ENCODE measurements at places on chromosomes 7 and 10.

DNA sequence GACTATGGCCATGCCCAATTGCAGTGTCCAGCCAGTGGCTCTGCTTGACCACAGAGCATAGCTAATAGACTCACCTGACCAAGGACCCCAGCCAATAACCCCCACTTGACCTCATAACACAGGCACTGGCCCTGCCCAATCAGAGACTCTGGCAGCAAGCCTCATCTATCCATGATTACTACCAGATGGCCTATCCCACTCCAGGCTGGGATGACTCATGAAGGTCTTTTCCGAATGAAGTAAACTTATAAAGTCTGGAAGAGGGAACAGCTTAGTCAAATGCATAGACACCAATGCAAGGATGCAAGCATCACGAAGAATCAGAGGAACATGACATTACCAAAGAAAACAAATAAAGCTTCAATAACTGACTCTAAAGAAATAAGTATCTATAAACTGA is 141.4 kb downstream of the TMEM168 start:
- DNase-seq, result no peak

DNA sequence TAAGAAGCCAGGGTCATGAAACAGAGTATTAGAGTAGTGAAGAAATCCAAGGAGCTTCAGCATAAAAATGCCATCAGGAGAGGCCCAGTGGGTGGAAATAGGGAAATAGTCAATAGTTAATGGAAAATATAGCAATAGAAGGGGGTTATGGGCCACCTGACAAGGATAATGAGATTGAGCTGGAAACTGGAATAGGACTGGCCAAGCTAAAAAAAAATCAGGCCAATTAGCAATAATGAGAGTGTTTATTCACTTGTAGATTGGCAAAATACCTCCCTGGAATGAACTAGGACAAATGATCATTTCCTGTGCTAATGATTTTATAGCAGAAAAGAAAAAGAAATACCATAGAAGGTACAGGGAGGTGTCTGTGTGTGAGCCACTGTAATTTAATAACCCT is 97.9 kb downstream of the PLCE1 start:
- DNase-seq, result no peak

GRCh38 chr7:158157460-158157859 is 430.2 kb downstream of the PTPRN2 start:
- no peak for DNase-seq

DNA sequence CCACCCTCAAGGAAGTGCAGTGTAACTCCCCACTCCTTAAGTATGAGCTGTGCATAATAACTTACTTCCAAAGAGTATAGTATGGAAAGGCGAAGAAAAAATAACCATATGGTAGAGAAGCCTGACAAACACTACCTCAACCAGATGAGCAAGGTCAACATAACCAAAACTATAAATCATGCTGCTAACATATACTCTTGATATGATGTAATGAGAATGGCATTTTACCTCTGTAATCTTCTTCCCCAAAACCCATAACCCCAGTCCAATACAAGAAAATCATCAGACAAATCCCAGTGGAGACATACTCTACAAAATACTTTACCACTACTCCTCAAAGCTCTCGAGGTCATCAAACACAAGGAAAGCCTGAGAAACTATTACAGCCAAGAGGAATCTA is 15.8 kb downstream of the OSBPL3 start:
- no peak for DNase-seq

- no peak for DNase-seq
Observed at GRCh38 chr7:27262121-27262520, 19.5 kb downstream of the EVX1 start.

- no peak for DNase-seq
Observed at GRCh38 chr7:25206765-25207164, 21.5 kb downstream of the NPVF start.

- no peak for DNase-seq
Observed at GRCh38 chr7:9307131-9307530, 873.7 kb downstream of the NXPH1 start.

- DNase-seq, result no peak
Observed at GRCh38 chr10:122457934-122458333, 3.4 kb upstream of the HTRA1 start.

GRCh38 chr7:113392841-113393540 is 274.6 kb upstream of the SMIM30 start:
- no peak for DNase-seq

- DNase-seq, result no peak
Observed at GRCh38 chr7:135232087-135232486, 1.6 kb upstream of the STRA8 start.

DNA sequence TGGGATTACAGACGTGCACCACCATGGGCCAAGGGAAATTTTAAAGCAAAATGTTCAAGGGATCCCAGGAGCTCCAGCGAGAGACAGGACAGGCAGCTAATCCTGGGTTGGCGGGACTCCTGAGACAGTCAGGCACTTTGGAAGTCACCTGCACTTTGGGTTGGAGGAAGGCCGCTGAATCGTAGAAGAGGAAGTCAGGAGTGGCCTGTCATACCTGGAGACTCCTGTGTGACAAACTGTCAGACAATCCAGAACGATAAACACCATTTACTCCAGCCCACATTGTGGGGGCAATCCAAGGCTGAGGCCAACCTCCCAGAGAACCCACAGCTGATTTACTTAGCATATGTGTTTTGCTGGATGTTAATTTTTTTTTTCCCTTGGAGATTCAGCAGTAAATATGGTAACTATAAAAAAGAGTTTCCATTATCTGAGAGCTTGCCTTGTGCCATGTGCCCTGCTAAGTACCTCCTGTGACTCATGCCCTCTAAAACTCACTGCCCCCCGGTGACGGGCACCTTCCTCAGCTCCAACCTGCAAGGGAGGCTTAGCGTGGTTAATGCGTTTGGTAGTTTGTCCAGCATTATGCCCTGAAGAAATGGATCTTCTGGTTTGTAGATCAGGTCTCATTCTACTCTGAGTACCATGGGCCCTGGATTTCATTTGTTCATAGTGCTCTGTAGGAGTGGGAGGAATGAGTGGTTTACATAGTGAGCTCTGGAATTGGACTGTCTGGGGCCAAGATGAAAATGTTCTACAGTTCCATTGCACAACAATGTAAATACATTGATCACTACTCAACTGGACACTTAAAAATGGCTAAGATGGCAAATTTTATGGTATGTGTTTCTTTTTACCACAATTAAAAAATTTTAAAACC is 50.9 kb downstream of the ICA1 start:
- DNase-seq, result no peak

- DNase-seq, result no peak
Observed at GRCh38 chr7:135933509-135934188, 43.5 kb downstream of the MTPN start.

DNA sequence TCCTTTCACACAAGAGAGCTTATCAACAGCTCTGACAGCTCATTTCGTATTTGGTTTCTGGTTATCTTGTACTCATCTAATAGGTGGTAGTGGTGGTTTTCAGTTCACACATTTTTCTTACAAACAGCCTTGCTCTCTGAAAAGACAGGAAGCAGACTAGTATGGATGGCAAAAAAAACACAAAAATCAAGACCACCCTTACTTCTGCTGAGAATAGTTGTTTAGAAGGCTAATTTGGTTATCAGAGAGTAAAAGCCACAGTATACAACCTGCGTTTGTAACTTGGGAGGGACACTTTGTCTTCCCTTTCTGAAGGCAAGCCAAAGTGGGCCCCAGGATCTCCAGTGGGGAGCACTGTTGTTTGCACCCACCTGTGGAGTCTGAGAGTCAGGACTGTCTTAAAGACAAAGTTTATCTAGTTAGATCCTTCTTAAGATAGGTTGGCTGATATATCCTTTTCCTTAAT is 68.0 kb downstream of the PIP4K2A start:
- no peak for DNase-seq

DNA sequence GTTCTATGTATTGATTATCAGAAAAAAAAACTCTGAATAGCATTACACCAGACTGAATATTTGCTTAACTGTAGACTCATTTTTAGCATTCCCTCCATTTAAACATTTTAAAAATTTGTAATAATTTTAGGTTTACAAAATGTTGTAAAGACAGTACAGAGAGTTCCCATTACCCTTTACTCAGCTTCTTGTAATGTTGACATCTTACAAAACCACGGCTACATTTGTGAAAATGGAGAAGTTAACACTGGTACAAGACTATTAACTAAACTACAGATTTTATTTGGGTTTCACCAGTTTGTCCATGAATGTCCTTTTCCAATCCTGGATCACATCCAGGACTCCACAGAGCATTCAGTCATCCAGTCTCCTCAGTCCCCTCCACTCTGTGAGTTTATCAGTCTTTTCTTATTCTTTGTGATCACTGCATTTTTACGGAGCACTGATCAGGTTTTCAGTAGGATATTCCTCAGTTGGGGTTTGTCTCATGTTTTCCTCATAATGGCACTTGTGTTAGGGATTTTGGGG is 130.0 kb upstream of the EEPD1 start:
- no peak for DNase-seq

DNA sequence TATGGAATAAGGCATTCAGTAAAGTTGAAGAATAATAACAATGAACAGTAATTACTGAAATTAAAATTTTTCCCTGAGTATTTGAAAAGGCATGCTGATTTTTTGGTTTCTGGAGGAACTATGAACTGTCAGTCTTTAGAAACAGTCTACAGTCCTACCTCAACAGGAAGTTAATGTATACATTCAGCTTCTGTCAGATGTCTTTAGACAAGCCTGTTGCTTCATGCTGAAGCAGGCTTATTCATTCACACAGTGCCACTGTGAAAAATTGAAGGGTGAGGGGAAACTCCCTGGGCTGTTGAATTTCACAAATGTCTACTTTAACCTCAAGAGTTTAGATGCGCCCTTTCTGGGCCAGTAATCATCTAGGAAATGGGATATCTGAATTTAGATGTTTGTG is 3.5 kb downstream of the NRF1 start:
- DNase-seq, result peak; percentile 51

DNA sequence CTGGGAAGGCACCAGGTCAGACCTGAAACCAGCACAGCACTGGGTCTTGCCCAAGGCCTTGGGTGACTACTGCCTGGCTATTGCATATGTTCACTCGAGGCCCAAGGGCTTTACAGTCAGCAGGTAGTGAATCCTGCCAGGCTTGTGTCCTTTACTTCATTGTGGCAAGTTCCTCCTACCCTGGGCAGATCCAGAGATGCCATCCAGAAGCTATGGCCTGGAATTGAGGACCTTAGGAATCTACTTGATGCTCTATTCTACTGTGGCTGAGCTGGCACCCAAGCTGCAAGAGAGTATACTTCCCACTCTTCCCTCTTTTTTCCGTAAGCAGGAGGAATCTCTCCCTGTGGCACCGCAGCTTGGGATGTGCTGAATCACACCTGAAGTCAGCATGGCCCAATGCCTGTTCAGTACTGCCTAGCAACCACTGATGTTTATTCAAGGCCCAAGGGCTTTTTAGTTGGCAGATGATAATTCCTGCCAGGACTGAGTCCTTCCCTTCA is 246.7 kb upstream of the CTBP2 start:
- DNase-seq, result no peak

DNA sequence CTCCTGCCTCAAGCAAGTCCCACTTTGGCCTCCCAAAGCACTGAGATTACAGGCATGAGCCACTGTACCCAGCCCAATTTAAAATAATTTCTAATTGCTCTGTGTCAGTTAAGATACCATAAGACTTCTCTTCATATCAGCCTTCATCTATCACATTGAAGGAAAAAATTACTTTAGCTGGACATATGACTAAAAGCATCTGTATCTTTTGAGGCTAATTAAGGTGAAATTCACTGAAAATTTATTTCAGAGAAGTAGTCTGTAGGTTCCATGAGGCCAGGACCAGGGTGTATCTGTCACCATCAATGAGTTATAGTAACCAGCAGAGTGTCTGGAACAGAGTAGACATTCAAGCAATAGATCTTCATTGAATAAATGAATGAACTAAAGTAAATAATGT is 205.2 kb upstream of the PHYHIPL start:
- no peak for DNase-seq

DNA sequence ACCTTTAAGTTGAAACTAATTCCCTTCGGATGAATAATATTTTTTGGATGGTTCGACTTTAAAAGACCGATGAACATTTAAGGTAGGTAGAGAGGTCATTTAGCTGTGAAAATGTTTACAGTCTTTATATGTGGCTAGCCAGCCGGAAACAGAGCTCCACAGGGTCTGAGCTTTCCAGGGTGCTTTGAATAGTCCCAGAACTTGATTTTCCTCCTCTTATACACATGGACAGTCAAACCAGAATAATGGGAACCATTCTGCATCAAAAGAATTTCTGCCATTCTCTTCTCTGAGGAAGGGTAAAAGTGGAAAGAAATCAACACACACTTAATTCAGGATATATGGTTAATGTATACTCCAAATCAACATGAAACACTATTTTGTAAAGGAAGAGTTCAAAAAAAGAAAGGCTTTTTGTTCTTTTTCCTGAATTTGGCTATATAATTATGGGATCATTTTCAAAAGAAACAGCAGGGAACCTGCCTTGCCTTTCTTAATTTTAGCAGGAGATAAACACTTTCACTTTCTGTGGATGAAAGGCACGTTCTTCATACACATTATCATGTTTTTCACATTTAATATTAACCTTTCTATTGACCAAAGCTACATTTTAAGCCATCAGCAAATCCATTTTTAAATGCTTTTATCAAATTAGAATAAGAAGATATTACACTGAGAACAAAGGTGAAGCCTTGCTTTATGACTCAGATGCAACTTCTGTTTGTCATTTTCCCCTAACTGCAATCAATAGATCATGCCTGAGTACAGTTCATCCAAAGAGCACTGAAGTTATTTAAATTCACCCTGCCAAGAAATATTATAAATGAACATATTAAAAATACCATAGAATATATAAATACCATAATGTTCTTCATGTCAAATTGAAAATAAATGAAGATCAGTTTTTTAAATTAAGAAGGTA is 307.3 kb downstream of the THSD7A start:
- no peak for DNase-seq

DNA sequence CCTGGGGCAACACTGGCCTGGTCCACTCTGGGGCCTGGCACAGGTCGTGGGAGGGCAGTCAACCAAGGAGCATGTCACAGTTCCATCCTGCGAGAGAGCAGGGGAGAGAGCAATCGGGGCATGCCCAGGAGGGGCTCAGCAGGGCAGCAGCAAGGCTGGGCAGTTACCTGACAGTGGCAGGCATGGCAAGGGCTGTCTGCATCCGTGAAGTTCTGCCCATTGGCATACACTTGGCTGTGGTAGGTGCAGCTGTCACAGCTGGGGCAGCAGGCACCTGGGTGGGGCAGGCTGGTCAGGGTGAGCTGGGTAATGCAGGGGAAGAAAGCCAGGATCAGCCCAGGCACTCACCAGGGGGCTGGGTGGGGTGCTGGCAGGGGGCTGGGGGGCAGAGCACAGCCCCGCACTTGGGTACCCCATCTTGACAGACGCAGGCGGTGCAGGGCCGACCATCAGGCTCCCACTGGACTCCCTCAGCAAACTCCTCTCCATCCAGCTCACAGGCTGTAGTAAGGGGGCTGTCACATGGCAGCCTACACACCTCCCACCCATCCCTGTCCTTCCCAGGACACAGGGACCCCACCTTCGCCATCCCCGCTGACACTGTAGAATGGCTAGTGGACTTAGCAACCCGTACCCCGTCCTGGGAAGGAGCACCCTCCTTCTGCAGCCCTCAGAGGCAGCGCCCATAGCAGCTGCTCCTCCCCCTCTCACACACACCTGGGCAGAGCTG is 17.8 kb downstream of the KCP start:
- no peak for DNase-seq

GRCh38 chr10:101141616-101142532 is 10.8 kb downstream of the TLX1 start:
- peak; percentile 92 for DNase-seq

Measured in GM13976 (cell line).